Hepatic stellate cell (primary cell): ENCODE measurements at places on chromosomes 2 and 18.

- DNase-seq = no peak
Measured at GRCh38 chr2:237894986-237895543, 35.6 kb downstream of the RAMP1 start.

DNA sequence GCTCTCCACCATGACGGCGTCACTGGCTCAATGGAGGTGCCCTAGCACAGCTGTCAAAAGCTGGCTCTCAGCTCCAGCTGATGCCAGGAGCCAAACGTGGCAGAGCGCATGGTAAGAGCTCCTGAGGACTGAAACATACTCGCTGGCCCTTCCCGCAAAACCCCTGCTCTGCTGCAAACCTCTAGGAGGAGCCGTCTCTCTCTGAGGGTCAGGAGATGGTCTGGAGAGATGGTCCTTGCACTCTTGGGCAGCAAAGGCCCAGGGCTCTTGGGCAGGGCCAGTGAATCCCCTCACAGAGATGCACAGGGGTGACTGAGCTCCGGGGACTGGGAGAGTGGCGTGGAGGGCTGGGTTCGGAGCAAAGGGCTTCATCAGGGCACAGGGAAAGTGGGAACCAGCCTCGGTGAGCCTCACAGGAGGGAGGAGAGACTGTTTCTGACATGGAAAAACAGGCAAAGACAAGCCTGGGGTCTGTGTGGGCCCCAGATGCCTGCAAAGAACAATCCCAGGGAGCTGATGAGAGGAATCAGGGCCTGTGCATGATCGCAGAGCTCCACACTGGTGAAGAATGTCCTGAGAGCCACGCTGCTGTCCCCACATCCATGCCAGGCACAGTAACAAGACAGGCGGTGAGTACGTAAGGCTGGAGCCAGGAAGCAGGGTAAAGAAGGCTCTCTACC is 17.2 kb downstream of the SNORC start:
- no peak for DNase-seq

- DNase-seq = no peak
Measured at GRCh38 chr2:69305712-69306392, 81.2 kb downstream of the GFPT1 start.

DNA sequence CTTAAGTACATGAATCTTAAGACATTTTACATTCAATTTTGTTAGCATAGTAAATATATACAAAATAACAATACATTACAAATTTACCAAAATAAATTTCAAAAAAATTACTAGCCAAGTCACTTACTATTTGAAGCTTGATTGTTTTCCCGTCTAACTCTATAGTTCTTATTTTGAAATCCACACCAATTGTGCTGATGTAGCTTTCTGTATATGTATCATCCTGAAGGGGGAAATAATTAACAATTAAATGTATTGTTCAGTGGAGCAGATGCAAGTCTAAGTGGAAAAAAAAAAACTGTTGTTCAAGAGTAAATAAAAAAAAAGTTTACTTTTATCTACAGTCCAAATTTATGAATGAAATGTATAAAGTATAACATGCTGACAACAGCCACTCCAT is 32.1 kb downstream of the RAB1A start:
- DNase-seq = no peak

DNA sequence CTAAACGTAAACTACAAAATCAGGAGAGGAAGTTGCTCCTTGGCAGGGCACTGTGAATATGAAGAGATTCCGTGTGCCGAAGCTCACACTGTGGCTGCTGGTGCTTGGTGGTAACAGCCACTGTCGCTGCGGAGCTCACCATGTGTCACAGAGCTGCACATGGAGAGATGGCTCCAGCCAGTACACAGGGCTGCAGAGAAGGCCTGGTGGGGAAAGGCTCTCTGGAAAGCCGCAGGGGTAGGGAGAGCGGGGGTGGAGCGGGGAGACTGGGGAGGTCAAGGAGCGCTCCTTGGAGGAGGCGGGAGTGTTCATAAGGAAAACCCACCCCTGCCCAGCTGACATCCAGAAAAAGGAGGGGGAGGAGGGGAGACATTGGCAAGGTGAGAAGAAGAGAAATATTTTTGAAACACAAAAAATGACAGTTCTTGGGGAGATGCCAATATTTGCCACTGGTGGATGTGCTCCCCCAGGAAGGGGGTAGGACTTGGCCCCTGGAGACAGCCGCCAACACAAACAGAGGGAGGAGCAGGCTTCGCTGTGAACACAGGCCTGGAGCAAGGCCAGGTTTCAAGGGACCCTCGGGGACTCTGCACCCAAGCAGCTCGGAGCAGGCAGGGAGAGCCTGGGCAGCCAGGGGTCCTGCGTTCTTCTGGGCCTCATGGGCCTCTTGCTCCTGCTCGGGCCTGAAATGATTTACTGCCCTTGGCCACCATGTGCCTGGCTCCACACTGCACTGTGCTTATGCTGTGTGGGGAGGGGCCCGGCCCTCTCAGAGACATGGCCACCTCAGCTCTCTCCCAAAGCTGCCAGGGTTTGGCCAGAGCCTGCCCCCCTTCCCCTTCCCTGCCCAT is 102.6 kb upstream of the GLI2 start:
- no peak for DNase-seq

- no peak for DNase-seq
Measured at GRCh38 chr2:120218181-120218580, 5.0 kb downstream of the TMEM185B start.

GRCh38 chr2:149799013-149799705 is 211.6 kb upstream of the MMADHC start:
- DNase-seq = no peak

GRCh38 chr2:229931241-229931640 is 8.9 kb downstream of the FBXO36 start:
- DNase-seq = no peak

DNA sequence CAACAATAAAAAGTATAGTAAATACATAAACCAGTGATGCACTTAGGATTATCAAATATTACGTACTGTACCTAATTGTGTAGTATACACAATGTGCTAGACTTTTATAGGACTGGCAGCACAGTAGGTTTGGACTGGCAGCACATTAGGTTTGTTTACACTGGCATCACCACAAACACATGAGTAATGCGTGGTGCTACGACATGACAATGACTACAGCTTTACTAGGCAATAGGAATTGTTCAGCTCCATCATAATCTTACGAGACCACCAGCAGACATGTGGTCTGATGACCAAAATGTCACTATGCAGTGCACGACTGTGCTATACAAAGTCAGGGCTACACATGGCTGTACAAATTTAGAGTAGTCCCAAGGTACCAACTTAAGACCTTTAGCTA is 2.3 kb downstream of the MBOAT2 start:
- no peak for DNase-seq

DNA sequence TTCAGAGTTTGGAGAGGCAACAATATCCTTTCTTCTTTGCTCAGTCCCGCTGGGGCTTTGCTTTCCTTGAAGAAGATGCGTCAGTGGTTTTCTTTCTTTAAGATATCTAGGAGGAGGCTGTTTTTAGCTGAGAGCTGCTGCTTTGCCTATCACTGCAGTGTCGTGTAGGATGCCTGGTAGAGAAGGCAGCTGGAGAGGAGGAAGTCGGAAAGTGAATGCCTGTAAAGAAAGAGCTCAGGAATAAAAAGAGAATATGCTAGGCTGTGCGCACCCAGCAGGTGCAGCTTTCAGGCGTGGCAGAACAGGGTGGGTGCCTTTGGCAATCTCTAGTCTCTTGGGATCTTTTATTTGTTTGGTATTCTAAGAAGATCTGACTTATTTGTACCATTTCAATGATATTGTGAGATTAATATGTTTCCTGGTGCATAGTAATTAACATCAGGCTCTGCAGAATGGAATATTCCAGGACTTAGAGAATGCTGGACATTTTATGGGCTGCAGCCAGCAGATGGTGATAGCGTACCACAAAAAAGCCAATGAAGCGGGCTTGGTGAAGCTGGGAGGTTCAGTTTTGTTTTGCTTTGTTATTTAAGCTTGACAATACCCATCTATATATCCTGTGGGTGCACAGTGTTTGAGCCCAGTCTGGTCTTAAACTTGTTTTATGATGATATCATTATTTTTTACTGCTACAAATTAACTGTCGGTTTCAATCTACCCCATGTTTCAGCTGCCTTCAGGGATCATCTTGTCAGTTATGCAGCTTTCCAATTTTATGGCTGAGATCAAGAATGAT is 34.9 kb downstream of the CAVIN2 start:
- peak; percentile 20 for DNase-seq
